CD4-positive, alpha-beta T cell (primary cell): ENCODE measurements at places on chromosomes 13 and 19. TPM values are rescaled to one million over a fixed set of nuclear protein-coding genes. Genes with fewer than 3 reads are reported as not detected.

The RHPN2 gene
- total RNA-seq, result 0.08 TPM

DNA sequence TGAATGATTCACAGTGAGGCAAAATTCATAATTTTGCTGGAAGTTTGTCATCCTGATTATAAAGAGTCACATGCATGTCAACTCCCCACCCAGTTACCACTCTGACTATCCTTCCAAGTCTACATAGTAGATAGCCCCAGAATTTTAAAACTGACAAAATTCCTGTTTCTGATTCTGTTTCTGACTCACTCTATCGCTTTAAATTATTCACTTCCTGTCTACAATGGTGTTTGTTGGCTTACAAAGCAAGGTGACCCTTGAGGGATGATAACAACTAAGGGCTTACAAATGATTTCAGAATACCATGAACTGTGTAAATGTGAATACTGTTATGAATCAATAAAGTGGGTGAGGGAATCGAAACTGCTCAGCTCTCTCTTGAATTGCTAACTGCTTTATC, 98.7 kb upstream of the KL start:
- H3K27me3 ChIP-seq, result no peaks in the 10 kb centered on the region
- no peak overlapping the region for H3K4me3 ChIP-seq
- no peak overlapping the region for H3K27ac ChIP-seq
- no peaks in the 10 kb centered on the region for H3K36me3 ChIP-seq

The BEST2 gene
- total RNA-seq, result not detected

DNA sequence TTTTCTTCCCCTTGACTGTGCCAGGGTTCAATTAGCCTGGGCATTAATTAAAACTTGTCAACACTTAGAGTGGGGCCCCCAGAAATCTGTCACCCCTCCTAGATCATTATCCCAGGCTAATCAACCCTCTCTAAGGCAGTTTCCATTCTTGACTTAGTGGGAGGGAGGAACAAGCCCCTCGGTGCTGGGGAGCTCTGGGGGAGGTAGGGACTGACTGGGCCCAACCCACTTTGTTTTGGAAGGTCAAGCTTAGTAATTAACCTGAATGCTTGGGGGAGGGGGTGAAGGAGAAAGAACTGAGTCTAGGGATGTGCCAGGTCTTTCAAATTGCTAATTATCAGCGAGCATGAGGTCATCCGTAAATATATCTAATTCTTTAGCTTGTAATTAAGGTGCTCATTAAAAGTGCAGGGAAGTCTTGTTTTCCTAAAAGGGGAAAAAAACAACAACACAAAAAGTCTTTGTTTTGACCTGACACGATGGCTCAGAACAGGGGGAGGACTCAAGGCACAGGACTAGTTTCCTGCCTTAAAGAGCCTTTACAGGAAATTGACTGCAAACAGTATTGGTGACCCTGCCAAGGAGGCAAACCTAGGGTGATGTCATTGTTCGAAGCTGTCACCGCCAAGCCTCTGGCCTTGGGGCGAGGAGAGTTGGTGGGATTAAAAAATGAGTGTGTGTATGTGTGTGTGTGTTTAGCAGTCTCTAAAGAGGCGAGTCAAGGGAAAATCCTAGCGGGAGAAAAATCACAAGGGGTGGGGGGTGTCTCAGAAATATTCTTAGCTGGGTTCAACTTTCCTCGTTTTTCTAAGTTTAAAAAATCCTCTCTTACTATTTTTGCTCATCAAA, 19.4 kb downstream of the ACTN4 start:
- peaks cover 3% of the 10 kb centered on the region for H3K27me3 ChIP-seq
- DNase-seq, result peak; percentile 47
- no peak overlapping the region for H3K27ac ChIP-seq

GRCh38 chr19:30785458-30786137, 413.4 kb downstream of the ZNF536 start:
- H3K4me3 ChIP-seq, result no peak overlapping the region
- DNase-seq, result no peak
- H3K27ac ChIP-seq, result no peak overlapping the region
- no peaks in the 10 kb centered on the region for H3K36me3 ChIP-seq

- H3K4me3 ChIP-seq, result no peak overlapping the region
- H3K36me3 ChIP-seq, result no peaks in the 10 kb centered on the region
- no peaks in the 10 kb centered on the region for H3K4me1 ChIP-seq
- H3K27ac ChIP-seq, result no peak overlapping the region
- no peak for DNase-seq
- H3K27me3 ChIP-seq, result no peaks in the 10 kb centered on the region
Measured at GRCh38 chr13:101190337-101190736, 226.0 kb downstream of the NALCN start.
